Hematopoietic multipotent progenitor cell (in vitro differentiated cells): ENCODE measurements at places on chromosomes 2 and 18.

DNA sequence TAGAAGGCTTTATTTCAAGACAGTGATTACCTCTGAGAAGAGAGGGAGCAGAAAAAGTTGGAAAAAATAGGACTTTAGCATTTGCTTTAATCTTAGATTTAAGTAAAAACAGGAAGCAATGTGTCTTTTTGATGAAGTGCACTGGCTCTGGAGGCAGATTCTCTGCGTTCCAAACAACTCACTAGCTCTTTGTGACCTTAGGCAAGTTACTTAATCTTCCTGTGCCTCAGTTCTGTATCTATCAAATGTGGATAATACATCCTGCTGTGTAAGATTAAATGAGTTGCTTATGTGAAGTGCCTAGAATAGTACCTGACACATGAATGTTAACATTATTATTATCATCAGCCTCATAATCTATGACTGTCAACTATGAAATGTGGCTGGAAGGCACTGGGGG lies 42.3 kb downstream of the RPRD1A start:
- DNase-seq: no peak

- DNase-seq: peak; percentile 6
These were observed 57.6 kb downstream of the SLC4A3 start for GRCh38 chr2:219684721-219685689.

- DNase-seq: no peak
These were observed 34.9 kb downstream of the LTBP1 start for GRCh38 chr2:32981612-32982011.

DNA sequence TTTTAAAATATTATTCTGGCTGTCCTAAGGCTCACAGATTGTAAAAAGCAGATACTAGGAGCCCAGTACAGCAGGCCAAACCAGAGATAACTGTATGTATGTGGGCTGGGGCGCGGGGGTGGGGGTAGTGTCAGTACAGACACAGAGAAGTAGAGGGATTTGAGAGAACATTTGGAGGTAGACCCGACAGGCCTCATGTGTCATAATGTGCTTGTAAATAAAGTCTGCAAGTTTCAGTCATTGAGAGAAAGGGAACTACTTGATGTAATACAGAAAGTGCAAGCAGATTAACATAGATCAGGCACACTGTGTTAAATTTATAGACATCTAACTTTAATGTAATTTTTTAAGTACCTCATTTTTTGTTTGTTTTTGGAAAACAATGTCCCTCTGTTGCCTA lies 7.4 kb upstream of the POLI start:
- no peak for DNase-seq

DNA sequence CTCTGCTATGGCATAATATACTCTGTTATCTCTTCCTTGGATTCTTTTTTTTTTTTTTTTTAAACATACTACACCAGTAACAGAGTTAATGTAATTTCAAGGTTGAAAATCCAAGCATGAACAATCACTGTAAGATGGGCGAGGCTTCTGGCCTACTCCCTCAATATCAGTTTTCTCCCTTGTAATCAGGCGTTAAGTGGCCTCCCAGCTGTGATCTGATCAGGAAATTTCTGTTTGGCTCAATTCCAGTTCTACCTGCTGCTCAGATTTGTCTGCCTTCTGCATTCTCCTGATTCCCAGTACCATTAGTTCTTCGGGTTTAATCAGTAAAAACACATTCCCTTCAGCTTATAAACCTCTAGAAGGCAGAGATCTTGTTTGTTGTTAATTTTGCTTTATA lies 18.6 kb downstream of the PRKD3 start:
- DNase-seq: no peak

DNA sequence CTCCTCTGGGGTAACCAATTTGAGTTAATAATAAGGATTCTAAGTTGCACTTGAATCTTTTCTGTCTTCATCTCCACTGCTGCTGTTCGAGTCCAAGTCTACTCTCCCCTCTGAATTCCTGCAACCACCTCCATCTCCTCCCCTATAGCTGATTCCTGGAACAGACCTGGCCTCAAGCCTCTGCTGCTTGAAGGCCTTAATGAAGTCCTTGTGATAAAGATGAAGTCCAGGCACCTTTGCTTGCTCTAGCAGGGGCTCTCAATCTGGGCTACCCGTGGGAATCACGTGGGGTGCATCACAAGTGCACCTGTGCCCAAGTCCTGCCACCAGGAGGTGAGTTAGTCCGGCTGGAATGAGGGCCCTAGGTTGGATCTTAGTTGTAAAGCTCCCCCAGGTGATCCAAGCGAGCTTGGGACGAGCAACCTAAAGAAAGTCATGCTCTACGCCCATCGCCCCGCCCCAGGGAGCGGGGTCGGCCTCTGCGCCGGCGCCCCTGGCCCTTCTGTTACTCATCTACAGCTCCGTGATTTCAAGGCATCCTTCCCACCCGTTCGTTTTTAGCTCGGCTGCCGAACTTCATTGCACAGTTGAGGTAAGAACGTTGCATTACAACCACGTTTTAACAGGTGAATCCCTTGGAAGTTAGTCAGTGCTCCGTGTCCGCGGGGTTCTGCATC lies 905 bp upstream of the IAH1 start:
- DNase-seq: peak; percentile 37

DNA sequence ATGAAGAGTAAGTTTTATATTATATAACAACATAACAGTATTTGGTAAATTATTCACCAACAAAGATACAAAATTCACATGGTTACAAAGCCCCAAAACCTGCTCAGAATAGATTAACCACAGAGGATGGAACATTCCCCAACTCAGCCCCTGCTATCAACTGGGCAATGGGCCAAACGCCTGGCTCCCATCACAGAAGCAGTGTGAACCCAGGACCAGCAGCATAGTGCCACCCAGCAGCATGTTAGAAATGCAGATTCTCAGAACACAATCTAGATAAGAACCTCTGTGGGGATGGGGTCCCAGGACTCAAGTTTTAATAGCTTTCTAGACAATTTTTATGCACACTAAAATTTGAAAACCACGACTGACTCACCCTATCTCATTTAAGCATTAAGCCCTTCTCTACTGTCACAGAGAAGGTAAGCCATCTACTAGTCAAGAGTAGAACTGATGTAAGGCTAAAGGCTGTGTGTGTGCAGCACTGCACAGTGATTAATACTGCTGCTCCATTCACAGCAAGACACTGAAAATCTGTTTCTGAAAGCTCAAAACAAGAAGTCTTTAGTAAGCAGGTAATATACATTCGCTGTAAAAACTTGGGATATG lies 15.2 kb downstream of the AFG3L2 start:
- no peak for DNase-seq

DNA sequence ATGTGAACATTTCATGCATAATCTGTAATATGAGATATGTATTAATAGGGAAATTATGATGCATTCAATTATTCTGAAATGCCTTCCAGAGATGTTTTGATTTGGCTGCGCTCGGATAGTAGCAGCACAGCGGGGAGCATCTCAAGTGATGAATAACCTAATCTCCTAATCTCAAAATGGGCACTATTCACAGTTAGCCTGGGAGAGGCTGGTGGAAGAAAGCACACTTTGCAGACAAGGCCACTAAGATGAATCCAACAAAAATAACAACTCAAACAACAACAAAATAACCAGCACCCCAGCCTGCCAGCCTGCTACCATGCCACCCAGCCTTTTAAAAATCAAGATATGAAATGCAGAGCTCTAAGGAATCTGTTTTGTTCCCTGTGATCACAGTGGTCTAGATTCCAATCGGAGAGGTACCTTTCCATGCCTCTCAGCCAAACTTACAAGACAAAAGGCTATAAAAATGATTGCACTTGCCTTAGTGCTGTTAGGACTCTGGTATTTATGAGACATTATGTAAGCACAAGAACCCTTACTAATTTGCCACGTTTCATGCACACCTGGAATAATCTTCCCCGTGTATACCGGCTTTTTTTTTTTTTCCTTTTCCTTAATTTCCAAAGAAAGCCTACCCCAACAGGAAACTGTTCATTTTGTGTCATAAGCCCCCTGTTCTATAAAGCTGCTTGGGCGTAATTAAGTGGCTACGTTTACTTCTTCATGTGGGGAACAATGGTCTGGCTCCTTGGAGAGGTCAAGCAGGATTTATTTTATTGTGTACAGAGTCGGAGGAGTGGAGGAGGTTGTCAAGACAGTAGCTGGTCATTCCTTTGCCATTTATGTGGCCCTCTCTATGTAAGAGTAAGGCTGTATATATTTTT lies 526.9 kb upstream of the FANCL start:
- no peak for DNase-seq

DNA sequence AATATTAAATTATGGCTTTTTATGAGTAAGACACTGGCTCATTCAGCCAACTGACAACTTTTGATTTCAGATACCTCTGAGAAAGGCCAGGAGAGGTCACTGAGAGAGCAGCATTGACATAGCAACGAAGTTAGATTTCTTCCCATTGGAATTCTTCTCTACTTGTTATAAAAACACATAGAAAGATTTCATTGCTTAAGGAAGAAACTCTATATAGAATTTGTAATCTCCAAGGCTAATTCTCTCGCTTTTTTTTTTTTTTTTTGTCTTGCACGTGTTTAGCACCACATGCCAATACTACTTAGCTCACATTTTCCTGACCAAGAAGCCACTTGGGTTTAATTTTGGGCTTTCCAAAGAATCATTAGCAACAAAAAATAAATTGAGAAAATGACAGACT lies 233.7 kb downstream of the CALCRL start:
- DNase-seq: no peak

DNA sequence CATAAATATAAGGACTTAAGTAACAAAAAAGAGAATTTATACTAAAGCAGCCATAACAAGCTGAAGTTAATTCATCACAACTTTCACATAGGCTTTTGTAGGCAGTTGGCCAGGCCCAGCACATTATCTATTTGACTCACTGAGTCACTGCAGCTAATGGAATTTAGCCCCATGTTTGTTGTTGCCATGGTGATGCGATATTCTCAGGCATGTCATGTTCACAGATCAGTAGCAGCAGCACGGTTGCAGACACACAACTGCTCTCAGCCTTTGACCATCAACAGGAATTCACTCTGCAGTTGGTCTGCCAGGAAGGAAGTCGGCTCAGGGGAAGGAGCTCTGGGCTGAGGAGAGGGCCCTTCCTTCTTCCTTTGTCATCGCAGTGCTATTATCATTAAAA lies 639.8 kb downstream of the TMEM182 start:
- DNase-seq: no peak

DNA sequence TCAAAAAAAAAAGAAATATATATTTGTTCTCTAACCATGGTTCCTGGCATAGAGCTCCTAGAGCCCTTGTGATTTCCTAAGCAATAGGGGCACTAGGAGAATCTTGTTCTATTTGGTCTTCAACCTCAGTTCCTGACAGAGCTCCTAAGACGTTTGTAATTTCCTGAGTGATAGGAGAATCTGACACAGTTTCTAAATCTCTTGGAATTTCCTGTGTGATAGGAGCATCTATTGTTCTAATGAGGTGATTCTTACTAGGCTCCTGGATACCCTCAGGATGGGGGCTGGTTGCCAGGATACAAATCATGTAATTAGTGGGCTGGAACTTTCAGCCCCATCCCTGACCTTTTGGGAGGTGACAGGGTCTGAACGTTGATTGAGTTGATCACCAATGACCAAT lies 245.8 kb downstream of the ZEB2 start:
- no peak for DNase-seq
